Activated naive CD4-positive, alpha-beta T cell (primary cell): ENCODE measurements at places on chromosomes 11 and 22.

GRCh38 chr22:36211237-36211861 is 9.7 kb upstream of the APOL4 start:
- DNase-seq, result no peak

DNA sequence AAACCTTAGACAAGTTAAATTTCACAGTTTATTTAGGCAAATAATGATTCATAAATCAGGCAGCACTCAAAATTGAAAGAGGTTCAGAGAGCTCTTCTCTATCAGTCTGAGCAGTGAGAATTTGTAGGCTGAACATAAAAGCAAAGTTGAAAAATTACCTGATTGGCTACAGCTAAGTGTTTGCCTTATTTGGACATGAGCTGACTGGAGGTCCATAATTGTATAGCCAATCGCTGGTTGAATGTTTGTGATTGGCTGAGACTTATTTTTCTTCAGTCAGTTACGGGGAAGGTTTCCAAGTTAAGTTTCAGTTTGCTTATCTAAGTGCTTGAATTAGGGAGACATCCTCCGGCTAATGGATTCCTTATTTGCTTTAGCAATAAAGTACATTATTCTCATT is 527.5 kb downstream of the CNTN5 start:
- DNase-seq, result no peak

DNA sequence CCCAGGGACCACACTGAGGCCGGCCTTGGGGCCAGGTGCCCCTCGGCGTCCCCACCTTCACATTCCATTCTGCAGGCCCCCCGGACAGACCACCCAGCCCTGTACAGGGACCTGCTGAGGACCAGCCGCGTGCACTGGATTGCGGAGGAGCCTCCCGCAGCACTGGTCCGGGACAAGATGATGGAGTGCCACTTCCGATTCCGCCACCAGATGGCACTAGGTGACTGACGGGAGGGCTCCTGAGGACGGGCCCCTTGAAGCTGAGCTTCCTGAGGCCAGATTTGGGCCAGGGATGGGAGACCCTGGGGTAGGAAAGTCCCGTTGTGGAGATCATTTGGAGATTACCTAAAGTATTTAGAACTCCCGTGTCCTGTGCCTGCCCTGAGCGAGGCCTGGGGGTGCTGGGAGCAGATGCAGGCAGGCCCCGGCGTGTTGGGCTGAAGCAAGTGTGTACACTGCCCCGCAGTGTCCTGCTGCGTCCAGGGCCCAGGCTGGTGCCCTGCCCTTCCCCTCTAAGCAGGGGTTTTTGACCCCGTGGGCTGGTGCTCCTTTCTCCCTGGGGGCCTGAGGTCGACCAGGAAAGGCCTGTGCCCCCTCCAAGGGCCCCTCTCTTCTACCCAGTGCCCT is 20.0 kb downstream of the TRMU start:
- DNase-seq, result peak; percentile 49

GRCh38 chr22:49826603-49827270 is 936 bp downstream of the BRD1 start:
- DNase-seq, result no peak

DNA sequence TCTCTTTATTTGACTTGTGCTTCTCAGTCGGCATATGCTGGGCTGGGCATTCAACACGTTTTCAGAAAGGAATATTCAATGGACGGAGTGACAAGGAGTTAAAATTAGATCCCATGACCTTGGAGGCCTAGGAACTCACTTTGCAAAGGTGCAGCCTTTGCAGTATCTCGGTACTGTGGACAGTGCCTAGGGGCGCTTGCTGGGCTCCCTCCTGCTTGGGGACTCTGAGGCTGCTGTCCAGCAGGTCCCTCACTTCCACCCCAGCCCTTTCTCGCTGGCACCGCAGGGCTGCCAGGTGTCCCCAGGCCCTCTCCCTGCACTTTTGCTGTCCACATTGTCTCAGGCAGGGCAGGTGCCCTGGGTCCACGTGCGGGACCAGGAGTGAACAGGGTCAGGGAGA is 255.5 kb upstream of the B3GAT1 start:
- DNase-seq, result no peak

DNA sequence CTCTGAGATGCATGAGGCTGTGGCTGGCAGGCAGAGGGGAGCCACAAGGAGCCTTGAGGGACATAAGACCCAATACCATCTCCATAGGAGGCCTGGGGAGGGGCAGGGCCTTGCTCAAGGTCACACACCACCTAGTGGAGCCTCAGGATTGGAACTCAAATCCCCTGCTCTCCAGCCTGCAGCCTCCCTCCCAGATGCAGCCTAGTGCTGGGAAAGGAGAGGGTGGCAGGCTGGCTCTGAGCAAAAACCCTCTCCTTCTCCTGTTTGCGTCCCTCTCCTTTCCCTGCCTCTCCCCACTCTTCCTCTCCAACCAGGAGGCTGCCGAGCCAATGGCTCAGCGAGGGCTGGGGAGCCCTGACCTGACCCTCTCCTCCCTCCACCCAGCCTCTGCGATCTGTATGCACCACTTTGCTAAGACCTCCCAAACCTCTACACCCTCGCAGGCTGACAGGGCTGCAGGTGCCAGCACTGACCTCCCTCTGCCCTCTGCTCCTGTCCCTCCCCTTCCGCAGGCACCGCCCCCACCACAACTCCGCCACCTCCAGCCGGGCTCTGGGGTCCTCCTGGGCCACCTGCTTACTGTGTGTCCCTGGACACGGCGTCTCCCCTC is 14.7 kb downstream of the IGLL1 start:
- DNase-seq, result no peak

DNA sequence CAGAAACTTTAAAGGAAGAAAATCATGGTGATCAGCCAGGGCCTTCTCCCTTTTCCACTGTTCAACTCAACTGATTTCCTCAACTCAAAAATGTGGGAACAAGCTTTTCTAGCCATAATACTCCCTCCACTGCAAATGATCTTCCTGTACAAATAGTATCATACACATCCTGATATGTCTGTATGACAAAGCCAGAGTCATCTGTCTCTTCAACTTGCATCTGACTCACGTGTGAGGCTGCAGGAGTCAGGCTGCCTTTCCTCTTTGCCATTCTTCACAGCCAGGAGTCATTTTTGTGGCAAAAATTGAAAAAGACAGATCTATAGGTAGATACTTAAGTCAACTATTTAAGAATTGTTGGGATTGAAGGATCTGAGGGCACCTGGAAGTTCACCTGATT is 13.3 kb downstream of the PATZ1 start:
- no peak for DNase-seq

- DNase-seq, result no peak
Observed at GRCh38 chr11:119108857-119109221, 1.7 kb downstream of the C2CD2L start.

DNA sequence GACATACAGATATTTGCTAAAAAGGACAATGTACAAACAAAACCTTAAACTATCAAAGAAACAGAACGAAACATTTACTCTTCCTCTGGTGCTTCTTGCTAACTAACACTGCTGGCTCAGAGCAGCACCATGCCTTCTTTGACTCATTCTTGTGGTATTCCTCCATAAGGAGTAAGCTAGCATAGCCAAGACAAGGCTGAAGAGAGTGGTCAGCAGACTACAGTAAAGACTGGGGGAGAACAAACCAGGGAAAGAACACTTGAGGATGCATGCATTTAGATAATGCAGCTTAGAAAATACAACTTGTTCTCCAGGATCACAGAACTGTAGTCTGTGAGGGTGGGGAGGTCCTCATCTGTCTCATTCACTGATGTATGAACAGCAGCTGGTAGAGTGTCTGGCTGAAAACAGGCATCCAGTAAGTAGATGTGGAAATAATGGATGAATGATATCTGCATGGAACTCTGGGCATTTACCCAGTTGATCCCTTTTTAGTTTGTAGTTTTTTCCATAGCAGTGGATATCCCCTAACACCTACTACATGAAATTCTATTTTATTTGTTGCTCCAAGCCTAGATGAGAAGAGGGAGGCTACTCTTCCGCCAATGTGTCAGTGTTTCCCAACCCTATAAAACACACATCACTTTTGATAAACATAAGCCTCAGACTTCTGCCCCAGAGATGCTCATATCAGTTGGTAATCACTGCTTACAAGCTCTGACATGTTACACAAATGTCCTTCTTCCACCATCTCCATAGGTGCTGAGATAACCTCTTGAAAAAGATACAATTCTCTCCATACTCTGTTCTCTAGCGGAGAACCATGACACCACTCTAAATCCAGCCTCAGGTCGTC is 7.3 kb downstream of the SNX19 start:
- no peak for DNase-seq

DNA sequence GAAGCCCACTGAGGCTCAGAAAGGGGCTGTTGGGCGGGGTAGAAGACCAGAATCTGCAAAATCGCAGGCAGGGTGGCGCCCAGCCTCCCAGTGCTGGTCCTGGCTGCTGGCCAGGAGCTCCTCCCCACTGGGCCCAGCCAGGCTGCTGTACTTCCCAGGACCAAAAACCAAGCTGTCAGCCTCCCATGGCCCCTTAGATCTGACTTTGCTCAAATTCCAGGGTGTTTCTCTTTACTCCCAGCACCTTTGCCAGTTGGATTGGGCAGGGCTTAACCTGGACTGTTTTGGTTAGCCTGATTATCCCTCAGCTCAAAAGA is 44.2 kb upstream of the WEE1 start:
- no peak for DNase-seq

- DNase-seq, result no peak
Observed at GRCh38 chr11:134818516-134818915, 406.5 kb upstream of the B3GAT1 start.

GRCh38 chr22:38740116-38740723 is 15.6 kb downstream of the SUN2 start:
- DNase-seq, result no peak

- no peak for DNase-seq
Observed at GRCh38 chr11:92769112-92769511, 200.3 kb upstream of the MTNR1B start.
